ENCODE measurements at places on chromosomes 12 and 14.

GRCh38 chr12:114820796-114821195 is 136.8 kb upstream of the TBX3 start:
- no peak for DNase-seq

DNA sequence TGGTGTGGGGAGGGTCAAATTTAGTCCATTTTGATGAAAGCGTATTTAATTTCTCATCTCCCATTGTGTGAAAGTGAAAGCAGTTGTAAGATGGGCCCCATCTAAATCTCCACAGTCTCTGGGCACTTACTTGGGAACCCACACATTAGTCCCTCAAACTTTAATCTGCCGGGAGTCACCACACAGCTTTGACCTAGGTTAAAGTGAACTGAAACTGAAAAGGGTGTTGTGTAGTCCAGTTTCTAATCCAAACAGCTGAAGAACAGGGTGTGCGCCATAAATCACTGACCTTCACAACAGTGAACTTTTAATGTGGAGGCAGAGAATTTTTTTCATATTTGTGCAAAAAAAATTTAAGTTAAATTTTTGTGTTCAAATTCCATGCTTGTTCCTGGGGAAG is 48.4 kb upstream of the PTPRO start:
- no peak for DNase-seq

GRCh38 chr14:98334186-98334585 is 937.8 kb downstream of the BCL11B start:
- DNase-seq = no peak

- DNase-seq = no peak
Measured at GRCh38 chr12:20969766-20970165, 159.3 kb downstream of the SLCO1B3 start.

- DNase-seq = no peak
Measured at GRCh38 chr14:43361751-43362150, 1145.3 kb downstream of the FSCB start.

DNA sequence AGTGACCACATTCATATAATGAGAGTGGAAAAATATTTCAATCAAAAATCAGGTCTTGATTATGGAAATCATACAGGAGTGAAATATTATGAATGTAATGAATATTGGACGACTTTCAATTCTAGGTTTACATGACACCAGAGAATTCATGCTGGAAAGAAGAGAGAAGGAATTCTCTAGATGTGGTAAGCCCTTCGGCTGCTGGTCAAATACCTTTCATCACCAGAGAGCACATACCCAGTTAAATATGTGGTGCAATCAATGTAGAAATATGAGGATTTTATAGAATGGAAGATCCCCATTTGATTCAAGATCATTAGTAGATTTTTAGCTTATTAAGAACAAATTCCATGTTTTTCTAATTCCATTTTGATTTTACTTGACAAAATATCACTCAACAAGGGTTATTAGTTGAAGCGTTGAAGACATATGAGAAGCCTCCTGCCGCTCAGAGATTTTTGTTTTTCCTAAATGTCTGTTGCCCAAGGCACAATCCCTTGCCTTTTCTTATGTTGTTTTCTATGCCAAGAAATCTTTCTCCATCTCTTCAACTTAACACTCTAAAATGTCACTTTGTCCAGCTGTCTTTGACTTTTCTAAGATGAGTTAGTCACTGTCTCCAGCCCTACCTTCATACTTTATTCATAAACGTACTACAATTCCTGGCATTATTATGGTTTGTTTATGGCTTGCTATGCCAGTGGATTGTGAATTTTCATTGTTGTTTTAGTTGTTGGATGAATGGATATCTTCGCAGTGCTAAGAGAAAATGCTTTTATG is 72.8 kb upstream of the ZDHHC17 start:
- no peak for DNase-seq

DNA sequence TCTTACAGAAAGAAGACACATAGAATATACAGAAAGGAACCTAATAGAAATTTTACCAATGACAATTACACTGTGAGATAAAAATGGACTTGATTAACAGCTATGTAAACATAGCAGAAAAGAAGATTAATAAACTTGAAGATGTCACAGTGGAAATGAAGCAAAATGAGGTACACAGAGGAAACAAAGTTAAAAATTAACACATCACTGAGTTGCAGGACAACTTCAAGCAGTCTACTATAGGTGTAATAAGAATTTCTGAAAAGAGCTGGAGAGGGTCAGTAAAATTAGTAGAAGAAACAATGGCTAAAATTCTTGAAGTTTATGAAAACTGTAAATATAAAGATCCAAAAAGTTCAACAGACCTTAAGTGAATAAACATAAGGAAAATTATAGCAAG is 738.7 kb downstream of the C12orf50 start:
- no peak for DNase-seq

- peak; percentile 92 for DNase-seq
Measured at GRCh38 chr14:104681689-104682074, 7.7 kb upstream of the INF2 start.

DNA sequence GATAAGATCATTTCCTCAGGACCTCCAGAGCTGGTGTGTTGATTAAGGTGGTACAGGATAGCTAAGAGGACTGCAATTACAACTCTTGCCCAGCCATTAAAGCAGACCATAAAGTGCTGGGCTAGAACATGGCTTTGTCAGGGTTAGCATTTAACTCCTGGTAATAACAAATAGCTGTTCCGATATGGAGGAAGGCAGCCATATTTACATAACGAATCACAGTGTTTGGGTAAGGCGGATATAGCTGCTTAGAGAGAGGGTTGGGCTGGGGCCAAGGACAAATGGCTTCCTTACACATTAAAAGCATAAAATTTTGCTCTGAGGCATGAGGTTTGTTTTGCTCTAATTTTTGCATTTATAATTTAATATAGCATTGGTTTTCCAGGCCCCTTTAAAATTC is 297.7 kb upstream of the DDHD1 start:
- DNase-seq = peak; percentile 22

- no peak for DNase-seq
Measured at GRCh38 chr12:52338241-52338960, 17.2 kb upstream of the KRT83 start.

DNA sequence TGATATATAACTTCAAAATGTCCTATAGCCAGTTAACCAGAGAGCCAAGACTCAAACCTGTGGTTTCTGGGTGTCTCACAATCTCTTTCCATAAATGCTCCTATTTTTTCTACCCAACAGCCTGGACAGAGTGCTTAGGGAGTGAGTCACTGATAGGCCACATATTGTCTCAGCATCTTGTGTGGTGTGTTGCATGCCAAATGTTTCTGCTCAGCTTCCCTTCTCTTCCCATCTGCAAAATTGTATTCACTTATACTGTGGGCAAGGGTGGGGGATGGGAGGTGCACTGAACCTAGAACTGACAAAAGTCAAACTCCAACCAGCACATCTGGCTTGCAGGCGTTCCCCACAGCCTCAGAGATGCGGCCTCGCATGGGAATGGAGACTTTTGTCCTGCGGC is 123.3 kb downstream of the KCNA5 start:
- DNase-seq = peak; percentile 95

DNA sequence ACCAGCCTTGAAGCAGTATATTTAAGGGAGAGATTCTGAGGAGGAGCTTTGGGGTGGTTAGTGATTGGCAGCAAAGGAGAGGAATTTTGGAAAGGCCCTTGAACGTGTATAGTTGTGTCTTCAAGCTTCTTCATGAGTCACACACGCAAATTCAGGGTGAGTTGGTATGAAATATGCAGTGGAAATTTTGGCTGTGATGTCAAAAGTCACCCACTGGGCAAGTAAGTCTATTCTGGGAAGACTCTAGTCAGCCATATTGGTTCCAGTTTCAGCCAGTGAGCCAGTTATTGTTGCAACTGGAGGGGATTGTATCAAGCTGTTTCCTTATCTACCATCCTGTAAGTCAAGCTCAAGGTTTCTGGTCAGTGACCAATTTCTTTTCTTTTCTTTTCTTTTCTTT is 32.0 kb upstream of the VASH1 start:
- DNase-seq = no peak

GRCh38 chr12:52182898-52183543 is 8.8 kb downstream of the KRT80 start:
- DNase-seq = peak; percentile 64

- peak; percentile 11 for DNase-seq
Measured at GRCh38 chr12:40225337-40225983, 663 bp downstream of the LRRK2 start.

DNA sequence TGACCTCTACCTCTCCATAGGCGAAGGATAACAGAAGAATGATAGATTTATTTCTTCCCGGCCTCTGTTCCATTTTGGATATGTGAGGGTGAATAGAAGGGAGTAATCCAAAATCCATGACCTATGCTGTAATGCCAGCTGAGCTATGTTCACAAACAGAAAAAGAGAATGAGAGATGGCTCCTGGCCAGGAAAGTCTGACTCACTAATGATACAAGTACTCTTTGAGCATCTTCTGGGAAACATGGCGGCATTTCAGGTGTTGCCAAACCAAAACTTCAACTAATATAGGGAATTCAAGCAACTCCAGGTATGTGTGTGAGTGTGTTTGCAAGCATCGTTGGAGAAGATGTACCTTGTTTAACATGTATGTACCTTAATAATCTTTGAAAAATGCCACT is 55.1 kb downstream of the MED13L start:
- DNase-seq = peak; percentile 61

DNA sequence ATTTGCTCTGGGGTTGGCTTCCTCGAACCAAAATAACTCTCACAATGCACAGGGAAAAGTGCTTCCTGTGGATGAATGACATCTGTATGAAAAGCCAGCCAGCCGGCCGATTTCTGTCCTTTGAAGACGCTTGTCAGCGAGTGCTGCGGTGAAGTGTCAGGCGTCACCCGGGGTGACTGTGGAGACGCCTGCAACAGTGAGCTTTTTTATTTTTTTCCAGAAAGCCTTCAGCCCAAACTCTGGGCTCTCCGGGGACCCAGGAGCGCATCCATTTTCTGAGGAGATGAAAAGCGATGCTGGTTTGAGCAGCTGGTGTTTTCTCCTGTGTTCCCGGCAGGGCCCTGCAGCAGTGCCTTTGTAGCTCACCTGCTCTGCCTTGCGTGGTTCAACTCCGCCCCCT is 147.9 kb upstream of the MYL2 start:
- no peak for DNase-seq

DNA sequence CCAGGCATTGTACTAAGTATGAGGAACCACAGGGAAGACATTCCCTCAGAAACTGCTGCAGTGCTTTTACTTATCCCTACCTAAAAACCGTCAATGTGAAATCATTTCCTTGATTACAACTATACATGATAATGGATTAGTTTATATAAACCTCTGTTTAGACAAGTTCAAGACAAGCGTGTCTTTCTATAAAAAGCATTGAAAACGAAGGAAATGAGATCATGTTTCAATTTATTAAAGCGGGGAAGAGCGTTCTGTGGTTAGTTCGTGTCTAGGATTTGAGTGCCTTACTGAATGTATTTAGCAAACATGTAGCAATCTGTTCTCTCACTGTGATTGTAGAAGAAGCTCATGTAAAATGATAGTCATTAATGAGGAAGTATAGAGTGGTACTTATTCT is 37.5 kb downstream of the GALC start:
- DNase-seq = no peak

- DNase-seq = peak; percentile 12
Measured at GRCh38 chr14:65846196-65846868, 433.8 kb downstream of the FUT8 start.

GRCh38 chr14:22375321-22375930 is 213.6 kb downstream of the DAD1 start:
- peak; percentile 62 for DNase-seq
